ENCODE measurements at places on chromosomes 13 and 19. TPM values are rescaled to one million over a fixed set of nuclear protein-coding genes. Genes with fewer than 3 reads are reported as not detected.

Gene CKM
- not detected for total RNA-seq

Gene ZNF763
- total RNA-seq: 1.3 TPM

Gene LIM2
- total RNA-seq: not detected

Gene ETV2
- 0.14 TPM for total RNA-seq

Gene SBNO2
- total RNA-seq: 26.5 TPM

Gene PSG7
- total RNA-seq: not detected

Gene PCDH17
- total RNA-seq: 2.2 TPM

Gene TMPRSS9
- under 0.01 TPM for total RNA-seq

Gene ASF1B
- 22.9 TPM for total RNA-seq

Gene PABPC3
- 0.22 TPM for total RNA-seq
